AG04450 (cell line): ENCODE measurements at places on chromosomes 7 and 10.

DNA sequence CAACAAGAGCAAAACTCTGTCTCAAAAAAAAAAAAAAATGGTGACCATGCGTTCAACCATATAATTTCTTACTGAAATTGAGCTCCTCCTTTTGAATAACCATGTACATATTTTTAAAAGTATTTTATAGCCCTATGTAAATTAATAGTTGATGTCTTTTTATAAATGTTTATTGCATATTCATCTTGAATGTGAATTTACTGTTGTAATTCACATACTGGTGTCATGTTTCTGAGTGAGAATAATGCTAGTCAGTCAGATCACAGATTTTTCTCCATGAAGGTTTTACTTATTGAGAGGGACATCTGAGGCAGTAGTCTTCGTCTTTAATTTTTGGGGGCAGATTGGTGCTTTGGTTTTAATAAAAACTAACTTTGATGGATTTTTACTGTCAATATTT, 112.2 kb downstream of the SVOPL start:
- no peak for DNase-seq

DNA sequence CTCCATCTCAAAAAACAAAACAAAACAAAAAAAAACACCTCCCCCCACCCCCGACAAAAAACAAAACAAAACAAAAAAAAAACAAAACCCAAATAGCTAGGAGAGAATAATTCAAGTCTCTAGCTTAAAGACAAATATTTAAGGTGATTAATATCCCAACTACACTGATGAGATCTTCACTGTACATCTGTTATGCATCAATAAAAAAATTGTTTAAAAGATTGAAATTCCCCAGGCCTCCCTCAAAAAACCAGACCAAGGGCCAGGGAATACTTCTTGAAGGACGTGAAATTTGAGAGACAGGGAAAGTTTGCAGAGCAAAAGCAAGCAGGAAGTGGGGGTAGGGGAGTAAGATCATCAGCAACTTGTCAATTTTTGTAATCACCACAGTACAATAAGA, 232.6 kb downstream of the REEP3 start:
- no peak for DNase-seq

DNA sequence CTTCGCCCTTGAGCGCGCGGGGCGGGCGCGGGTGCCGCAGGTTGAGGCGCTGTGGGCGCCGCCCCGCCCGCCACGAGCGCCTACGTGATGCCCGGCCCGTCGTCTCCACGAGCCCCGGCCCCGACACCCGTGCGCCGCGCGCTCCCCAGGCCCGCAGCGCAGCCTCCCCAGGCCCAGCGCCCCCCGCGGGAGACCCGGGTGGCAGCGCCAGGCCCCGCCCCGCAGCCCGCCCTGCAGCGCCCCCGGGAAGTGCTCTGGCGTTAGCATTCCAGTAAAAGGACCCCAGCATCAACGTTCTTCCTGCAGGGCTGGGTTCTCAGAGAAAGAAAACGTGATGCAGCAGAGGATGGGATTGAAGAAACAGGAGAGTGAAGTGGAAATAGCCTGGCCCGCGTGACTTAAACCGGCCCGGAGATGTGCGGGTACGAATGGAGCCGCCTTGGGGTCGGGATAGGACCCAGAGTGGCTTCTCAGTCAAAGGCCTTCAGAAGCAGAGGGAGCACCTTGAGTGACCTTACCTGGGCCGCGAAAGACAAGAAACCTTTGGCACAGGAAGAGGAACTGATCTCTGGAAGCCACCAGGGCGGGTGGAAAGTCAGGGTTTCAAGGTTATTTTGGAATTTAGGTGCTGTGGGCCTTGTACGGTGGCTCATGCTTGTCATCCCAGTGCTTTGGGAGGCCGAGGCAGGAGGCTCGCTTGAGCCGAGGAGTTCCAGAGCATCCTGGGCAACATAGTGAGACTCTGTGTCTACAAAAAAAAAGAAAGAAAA, 1.8 kb downstream of the PFKP start:
- DNase-seq = no peak

- DNase-seq = no peak
Measured at GRCh38 chr10:58994226-58995057, 182.0 kb upstream of the PHYHIPL start.

DNA sequence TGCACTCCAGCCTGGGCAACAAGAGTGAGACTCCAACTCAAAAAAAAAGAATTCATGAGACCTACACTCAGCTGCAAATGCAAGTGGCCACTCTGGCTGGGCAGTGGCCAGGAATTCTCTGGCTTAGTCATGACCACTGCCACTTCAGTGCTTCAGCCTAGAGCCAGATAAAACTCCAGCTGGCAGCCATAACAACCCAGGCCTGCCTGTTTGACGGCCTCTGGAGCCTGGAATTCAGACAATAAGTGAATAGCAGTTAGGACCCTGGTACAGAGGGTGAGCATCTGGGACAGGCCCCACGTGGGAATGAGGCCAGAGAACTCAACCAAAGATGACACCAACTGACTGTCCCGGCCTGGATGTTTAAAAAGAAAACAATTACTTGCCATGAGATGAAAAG, 18.9 kb downstream of the RCC1L start:
- DNase-seq = peak; percentile 70

DNA sequence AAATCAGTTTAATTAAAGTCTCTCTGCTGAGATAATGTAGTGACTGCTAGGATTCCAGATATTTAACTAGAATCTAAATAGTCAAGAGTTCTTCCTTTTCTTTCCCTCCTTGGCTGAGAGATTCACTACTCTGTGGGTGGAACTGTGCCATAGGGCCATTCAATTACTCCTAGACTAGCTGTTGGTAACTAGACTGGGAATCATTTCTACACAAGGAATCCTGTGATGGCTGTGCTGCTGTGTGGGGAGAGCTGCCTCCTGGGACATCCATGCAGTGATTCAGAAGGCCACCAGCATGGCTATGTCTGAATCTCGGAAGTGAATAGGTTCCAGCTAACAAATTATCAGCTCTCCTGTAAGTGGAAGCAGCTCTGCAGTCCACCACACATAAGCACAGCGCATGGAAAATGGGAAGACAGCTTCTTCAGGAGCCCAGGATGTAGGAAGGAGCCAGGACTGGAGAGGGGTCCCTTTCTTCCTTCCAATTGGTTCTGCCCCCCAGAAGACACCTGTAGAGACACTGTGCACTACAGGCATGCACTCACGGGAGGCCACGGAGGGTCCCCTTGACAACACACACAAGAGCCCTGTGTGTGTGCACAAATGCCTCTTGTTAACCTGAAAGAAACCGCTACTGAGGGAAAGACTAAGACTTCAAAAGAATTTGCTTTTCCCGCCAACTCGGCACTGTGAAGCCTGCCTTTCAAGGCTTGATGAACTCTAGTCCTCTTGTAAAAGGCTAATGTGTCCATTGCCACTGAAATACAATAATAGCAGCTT, 66.5 kb downstream of the SCRN1 start:
- DNase-seq = no peak

GRCh38 chr10:115558252-115558651, 465.1 kb downstream of the ATRNL1 start:
- no peak for DNase-seq

DNA sequence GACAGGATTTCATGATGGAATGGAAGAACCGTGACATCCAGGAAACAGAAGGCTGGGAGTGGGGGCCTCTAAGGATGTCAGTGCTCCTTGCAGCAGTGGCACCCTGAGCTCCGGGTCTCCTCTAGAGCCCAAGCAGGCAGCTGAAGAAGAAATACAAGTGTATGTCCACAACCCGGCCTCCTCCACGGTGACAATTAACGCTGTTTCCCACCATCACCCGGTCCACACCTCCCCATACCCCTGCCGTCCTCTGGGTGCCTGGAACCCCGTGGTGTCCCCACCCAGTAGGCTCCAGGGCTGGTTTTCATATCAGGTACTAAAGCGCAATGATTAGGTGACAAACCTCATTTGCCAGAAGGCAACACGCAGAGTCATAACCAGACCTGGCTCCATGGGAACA, 30.3 kb downstream of the GRID1 start:
- no peak for DNase-seq

DNA sequence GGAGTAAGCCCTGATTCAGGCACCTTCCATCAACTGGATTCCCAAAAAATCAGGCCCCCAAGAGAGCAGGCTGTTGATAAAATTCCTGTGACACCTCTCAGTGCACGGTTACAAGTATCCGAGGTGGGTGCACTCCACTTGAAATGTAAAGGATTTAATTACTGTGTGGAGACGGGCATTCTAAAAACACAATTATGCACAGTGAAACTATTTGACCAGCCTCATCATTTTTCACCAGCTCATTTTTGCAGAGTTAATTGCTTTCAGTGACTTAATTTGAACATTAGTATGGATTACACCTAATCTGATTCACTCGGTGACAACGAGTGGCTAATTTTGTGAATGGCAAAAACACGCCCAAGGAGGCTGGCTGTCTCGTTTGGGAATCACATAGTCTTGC, 2.3 kb downstream of the FOXL3 start:
- no peak for DNase-seq

DNA sequence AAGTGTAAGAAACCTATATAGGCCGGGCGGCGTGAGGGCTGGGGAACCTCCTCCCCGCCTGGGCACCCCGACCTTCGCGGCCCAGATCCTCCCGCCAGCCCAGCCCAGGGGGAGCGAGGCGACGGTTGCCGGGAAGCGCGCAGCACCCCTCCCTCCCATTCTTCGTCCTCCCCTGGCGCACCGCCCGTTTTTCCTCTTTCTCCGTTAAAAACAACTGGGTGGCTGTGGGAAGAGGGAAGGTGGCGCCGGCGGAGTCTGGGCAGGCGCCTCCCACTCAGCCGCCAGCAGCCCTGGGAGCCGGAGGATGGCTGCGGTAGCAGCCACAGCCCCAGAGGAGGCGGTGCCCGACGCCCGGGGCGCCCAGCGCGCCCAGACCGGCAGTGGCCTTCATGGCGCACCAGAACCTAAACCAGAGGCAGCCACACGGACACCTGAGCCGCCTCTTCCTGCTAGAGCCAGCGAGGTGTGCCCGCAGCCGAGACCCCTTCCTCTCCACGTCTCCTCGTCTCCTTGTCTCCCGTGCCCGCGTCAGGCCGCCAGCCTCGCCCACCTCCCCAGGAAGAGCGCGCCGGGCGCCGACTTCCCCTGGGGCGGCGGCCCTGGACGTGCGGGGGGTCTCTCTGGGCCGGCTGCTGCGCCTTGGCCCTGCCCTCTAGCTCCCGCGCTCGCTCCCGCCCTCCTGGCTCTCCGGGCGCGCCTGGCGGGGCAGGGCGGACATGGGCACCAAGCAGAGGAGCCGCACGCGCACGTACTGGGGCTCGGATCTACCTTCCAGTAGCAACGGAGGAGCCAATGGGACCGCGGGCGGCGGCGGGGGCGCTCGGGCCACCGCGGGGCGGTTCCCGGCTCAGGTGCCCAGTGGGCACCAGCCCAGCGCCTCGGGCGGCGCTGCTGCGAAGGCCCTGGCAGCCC, 32.8 kb upstream of the SFTPD start:
- DNase-seq = no peak

DNA sequence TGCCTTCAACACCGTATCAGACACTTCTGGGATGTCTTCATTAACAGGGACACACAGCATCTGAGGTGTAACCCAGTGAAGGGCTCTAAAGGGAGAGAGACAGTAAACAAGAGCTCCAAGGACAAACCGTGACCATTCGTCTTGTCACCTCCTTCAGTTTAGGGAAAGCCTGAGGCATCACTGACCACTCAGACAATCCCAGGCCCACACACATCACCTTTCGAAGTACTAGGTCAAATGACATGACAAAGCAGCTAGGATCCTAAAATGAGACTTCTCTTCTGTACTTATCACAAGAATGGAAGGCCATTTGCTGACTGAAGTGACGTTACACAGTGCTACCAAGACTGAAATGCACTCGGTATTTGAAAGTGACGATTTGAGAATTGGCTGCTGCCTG, 200.7 kb upstream of the KCTD7 start:
- no peak for DNase-seq

- DNase-seq = peak; percentile 2
Measured at GRCh38 chr10:16644146-16644545, 122.5 kb upstream of the C1QL3 start.

DNA sequence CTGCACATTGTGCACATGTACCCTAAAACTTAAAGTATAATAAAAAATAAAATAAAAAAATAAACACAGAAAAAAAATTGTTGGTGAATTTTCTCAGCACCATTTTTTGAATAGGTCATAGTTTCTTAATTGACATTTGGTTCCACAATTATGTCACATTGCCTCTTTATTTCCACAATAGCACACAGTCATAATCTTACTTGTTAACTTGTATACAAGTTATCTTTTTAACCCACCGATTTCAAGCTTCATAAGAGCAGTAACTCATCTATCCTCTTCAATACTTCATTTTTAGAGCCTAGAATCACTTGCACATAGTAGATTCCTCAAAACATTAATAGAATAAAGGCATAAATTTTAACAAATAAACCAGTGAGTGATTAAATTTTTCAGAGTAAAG, 1425.1 kb upstream of the LRRTM3 start:
- no peak for DNase-seq

DNA sequence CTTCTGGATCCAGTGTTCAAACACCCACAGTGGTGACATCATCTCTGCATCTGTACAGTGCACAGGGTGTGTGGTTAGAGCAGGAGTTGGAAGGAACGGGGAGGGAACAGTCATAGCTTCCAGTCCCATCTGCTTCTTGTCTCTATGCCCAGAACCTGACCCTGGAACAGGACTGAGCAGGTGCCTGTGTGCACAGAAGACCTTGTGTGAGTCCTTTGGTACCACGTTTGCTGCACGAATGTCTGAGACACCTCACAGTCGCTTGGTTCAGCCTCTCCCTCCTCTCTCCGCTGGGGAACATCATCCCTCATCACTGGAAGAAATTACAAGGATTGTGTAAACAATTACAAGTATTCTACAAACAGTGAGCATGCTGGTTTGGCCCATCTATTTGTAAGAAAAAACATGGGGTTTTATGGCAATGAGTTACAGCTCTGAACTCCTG, 243.0 kb upstream of the KLF6 start:
- peak; percentile 29 for DNase-seq

DNA sequence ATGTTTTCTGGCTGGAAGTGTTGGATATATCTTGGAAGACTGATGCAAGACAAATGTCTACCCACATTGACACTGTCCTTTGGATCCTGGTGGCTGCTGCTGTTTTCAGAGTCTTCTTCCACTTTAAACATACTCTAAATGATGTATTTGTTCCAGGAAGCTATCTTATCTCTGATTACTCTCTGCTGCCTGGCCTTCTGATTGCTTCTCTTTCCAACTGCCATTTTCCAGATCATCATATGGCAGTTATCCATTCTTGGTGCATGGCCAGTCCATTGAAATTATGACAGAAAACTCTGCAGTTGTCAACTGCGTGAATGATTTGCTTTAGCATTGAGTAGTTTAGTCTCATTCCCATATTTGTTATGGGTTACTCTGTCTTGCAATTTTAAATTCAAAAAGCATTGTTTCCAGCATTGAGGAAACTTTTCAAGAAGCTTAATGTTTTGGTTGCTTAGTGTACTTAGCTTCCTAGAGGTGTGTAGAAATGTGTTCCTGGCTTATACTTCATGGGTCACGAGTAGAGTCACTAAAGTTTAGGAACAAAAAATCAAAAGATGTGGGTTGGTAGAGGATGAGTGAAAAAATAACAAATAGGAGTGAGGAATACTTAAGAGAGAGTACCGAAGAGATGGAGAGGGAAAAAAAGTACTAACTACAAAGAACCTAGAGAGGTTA, 268.3 kb upstream of the MTPN start:
- no peak for DNase-seq
